ENCODE measurements at places on chromosomes 16 and 17. TPM values are rescaled to one million over a fixed set of nuclear protein-coding genes. Genes with fewer than 3 reads are reported as not detected.

Gene SYCE1L
- polyA plus RNA-seq, result 2.6 TPM

Gene DHRS7C
- polyA plus RNA-seq, result 0.05 TPM

Gene CARD14
- 25.7 TPM for polyA plus RNA-seq

Gene CACNG4
- 0.29 TPM for polyA plus RNA-seq

Gene C17orf67
- polyA plus RNA-seq, result 2.1 TPM

Gene MT1E
- 268 TPM for polyA plus RNA-seq

Gene RAMP2
- 13.5 TPM for polyA plus RNA-seq

Gene TCAP
- 0.78 TPM for polyA plus RNA-seq

Gene ITGB3
- 1.0 TPM for polyA plus RNA-seq

Gene NPIPB8
- polyA plus RNA-seq, result 0.06 TPM

Gene EFNB3
- polyA plus RNA-seq, result 0.67 TPM

Gene CLEC19A
- polyA plus RNA-seq, result not detected

Gene PCGF2
- 9.4 TPM for polyA plus RNA-seq

Gene STH
- polyA plus RNA-seq, result not detected

Gene CCL14
- 21.9 TPM for polyA plus RNA-seq

Gene PDIA2
- polyA plus RNA-seq, result 0.27 TPM

Gene KRTAP9-2
- not detected for polyA plus RNA-seq

Gene C17orf78
- not detected for polyA plus RNA-seq

Gene HSD17B1
- polyA plus RNA-seq, result 4.0 TPM

Gene SLC52A1
- polyA plus RNA-seq, result 0.92 TPM

Gene USP36
- polyA plus RNA-seq, result 17.0 TPM
